Lung (tissue), 17 donors: ENCODE measurements at places on chromosomes 16 and 17.

DNA sequence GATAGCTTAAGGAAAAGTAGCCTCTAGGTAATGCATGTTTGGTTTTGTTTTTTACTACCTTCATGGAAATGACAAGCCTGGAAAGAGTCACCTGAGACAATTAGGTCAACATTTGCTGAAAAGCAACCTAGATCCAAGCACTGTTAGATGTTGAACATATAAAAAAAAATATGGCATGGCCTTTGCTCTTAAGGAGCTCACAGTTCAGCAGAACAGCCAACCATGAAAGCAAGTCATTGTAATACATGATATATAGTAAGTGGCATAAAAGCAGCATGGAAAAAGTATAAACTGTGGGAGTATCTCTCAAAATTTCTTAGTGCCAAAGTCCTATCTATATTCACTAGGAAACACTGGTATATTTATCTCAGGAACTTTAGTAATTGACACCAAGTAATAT is 31.6 kb downstream of the CFDP1 start:
- DNase-seq, result no peak

DNA sequence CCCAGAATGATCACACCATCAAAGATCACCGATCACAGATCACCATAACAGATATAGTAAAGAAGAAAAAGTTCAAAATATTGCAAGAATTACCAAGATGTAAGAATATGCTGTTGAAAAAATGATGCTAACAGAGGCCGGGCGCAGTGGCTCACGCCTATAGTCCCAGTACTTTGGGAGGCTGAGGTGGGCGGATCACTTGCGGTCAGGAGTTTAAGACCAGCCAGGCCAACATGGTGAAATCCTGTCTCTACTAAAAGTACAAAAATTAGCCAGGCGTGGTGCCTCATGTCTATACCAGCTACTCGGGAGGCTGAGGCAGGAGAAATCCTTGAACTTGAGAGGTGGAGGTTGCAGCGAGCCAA is 53.2 kb downstream of the CPPED1 start:
- no peak for DNase-seq

DNA sequence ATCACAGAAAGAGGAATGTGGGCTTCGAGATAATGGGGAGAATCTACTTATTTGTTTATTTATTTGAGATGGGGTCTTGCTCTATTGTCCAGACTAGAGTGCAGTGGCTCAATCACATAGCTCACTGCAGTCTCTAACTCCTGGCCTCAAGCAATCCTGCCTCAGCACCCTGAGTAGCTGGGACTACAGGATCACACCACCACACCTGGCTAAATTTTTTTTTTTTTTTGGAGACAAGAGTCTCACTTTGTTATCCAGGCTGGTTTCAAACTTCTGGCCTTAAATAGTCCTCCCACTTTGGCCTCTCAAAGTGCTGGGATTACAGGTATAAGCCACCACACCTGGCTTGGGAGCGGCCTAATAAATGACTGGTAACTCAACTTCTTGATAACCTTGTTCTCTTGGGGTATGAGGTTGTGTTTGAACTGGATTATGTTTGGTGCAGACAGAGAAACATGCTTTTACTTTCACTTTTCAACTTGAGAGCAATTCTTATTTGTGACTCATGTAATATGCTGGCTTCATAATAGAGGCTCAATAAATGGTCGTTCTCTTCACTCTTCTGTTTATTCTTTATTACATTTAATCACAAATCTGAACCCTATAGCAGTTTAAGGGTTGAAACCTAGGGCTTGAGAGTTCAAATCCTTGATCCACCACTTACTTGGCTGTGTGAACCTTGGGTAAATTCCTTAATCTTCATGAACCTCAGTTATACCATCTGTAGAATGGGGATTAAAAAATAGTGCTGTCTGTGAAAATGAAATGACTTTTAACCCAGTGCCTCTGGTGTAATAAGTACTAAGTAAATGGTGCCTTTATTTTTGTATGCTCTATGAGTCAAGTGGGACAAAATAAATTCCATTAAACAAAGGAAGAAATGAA is 129.1 kb upstream of the HS3ST2 start:
- no peak for DNase-seq

DNA sequence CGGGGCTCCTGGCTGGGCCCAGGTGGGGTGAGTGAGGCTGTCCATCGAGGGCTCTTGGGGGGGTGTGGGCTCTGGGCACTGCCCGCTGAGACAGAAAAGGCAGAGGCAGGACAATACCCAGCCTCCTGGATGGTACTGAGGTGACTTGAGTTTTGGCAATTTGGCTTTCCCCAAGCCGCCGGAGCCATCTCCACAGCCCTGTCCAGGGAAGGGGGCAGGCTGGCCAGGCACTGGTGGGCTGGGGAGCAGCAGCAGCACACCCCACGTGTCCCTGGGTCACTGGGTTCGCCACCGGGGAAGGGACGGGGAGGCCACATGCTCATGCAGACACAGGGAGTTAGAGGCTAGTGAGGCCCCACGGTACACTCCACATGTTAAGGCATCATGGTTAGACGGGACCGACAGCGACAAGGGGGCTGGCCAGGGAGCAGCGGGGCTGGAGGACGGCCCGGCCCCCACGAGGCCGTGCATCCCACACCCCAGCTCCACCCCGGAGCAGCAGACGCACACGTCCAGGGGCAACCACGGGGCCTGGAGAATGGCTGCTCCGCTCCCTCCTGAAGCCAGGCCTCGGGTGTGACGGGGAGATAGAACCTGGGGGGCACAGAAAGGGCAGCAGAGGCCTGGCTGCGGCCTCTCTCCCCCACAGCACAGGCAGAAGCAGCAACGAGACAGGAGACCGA is 3.0 kb downstream of the ARHGDIA start:
- no peak for DNase-seq

- DNase-seq, result no peak
Observed at GRCh38 chr17:45296003-45296832, 20.6 kb downstream of the MAP3K14 start.

DNA sequence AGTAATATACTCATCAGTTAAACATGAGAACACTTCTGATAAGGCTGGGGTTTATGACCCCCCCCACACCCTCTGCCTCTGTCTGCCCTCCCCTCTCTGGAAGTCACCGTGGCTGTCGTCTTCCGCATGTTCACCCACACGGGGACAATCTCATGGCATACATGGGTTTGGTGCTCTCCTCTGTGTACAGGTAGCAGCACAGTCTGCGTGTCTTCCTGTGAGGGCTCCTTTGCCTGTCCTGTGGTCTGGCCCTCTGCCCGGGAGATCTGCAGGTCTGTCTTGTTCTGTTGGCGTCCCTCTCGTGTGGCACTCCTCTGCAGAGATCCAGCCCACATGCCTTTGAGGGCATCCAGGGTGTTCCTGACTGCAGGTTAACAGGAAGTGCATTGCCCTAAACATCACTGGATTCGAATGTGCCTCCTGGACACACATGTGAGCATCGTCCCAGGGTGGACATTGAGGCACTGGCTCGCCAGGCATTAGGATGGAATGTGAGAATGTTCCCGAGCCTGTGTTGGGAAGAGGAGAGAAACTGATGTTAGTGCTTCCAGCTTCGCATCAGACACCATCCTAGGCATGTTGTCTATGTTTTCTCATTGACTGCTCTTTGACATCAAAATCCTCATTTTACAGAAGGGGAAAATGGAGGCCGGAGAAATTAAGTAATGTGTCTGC is 54.5 kb downstream of the NKD1 start:
- no peak for DNase-seq

GRCh38 chr16:2686912-2687507 is 4.7 kb downstream of the KCTD5 start:
- DNase-seq, result no peak

DNA sequence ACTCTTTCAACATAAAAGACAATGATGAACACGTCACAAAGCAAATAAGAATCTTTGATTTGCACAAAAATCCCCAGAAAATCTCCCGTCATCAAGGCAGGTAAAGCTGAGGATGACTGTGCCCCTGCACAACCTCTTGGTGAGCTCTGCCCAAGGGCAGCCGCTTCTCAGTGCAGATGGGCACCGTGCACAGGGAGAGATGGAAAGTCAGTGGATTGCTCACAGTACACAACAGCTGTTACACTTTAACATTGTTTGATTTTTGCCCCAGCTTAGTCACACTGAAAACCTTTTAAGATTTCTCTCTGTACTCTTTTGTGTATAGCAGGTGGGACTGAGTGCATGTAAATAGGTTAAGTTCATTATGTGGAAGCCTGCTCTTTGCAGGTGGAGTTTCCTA is 104.2 kb downstream of the CDK5R1 start:
- no peak for DNase-seq

- no peak for DNase-seq
Observed at GRCh38 chr17:20300436-20300934, 166.9 kb downstream of the LGALS9B start.

GRCh38 chr17:16491131-16491702 is 776 bp downstream of the LRRC75A start:
- DNase-seq, result peak; percentile 38
